ENCODE measurements at places on chromosomes 5 and 9.

GRCh38 chr5:36796155-36796554 is 80.4 kb upstream of the NIPBL start:
- DNase-seq = no peak

DNA sequence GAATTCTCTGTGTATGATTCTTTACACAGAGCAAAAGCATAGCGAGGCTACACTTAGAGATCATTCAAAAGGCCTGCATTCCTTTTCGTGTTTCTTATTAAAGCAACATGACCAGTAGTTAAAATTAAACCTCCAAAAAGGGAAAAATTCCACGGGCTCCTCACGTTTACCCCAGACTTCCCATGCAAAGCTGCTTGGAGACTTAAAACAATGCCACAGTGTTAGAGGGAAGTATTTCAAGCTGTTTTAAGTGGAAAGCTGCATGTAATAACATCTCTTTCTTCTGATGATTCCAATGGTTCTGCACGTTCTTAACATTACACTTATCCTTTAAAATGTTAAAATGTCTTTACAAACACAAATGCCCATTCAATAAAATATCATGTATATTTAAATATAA is 405.2 kb downstream of the SEMA5A start:
- DNase-seq = no peak

- no peak for DNase-seq
Observed at GRCh38 chr5:177552839-177553455, 1.4 kb downstream of the FAM193B start.

- DNase-seq = no peak
Observed at GRCh38 chr9:128642675-128643245, 13.9 kb downstream of the DYNC2I2 start.

GRCh38 chr9:83986765-83987401 is 6.3 kb downstream of the RMI1 start:
- no peak for DNase-seq

DNA sequence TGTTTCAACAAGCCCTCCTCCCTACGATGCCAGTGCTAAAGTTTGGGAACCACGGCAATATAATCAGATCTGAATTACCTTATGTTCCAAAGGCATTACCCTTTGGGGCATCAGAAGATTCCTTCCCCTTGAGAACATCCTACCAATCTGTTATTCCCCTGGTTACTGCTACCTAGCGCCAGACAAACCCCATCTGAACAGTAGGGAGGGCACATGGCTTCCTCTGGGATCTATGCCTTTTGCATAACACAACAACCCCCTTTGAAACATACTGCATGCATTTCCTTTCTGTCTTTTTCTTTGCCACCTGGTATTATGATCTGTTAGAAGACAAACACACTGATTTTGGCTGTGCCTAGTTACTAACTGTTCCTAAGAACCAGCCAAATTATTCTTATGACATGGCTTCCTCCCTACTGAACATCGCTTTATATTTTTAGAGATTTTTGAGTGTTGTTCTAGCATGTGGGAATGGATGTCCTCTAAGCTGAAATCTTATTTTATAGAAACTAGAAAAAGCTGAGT is 103.9 kb upstream of the DAPK1 start:
- no peak for DNase-seq

DNA sequence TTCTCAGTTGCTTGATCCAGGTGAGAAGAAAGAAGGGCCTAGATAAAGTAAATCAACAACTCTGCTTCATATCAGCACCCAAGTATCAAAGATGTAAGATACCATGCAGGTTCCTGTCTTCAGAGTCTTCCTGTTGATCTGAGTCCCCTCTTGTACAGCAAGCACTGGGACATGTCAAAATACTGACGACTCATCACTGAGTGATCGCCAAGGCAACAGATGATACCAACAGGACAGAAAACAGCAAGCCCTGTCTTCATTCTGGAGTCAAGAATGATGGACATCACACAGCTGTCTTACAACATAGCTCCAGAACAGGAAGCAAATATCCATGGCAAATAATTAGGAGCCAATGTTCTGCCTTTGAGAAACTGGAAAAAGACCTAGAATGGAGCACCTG is 83.7 kb downstream of the TARS1 start:
- no peak for DNase-seq

GRCh38 chr9:35882263-35882848 is 12.2 kb upstream of the OR13J1 start:
- DNase-seq = peak; percentile 76

DNA sequence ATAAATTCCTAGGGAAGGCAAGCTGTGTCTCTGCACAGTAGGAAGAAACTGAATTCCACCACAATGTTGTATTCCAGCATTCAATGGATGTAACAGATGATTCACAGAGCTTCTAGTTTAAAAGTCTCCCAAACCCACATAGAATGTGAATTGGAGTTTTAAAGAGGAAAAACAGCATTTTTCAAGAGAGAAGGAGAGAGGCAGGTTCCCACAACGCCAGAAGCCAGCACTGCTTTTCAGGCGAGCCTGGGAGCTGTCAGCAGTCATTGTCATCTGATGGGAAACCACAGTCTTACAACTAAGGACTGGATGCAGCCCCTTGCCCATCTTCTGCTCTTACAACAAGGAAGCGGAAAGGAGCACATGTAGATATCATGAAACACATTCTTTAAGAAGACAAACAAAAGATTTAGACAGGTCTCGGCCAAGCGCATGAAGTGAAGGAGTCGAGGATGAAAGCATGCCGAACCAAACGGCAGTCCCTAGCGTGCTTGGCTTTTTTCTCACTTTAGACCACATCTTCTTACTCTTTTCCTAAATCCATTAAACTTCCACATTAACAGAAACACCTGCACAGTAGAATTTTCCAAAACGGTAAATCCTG is 638 bp downstream of the DIRAS2 start:
- no peak for DNase-seq

DNA sequence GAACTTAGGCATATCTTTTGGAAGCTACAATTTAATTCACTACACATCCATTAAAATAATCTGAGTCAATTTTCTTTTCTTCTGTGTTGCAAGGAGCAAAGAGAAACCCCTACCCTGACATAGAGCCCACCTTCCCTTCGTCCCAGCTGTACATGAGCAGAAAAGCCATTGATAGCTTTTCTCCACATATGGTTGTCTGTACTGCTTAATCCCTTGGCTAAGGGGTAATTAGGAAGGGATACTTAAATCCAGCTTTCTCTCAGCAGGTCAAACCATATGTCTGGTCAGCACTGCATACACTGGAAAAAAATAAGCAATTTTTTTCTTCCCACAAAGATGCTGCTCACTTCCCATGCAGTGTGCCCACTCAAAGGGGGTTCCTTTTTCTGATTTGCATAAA is 94.7 kb upstream of the RAD23B start:
- DNase-seq = no peak

DNA sequence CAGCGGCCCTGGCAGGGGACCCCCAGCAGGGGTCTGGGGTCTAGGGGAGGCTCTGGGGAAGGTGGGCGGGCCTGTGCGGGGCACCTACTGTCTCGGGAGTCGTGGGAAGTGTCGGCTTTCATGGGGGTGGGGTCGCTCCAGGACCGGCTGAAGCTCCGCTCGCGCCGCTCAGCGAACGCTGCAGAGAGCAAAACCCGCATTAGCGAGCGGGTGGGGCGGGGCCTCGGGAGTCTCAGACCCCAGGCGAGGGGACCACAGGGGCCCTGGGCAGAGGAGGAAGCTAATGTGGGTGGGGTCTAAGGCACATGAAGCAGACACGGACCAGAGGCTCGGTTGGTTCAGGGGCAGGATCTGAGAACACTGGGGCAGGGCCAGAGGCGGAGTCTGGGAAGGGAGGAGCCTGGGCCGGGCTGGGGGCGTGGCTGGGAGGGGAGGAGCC is 5.5 kb downstream of the NSMF start:
- peak; percentile 59 for DNase-seq

- DNase-seq = no peak
Observed at GRCh38 chr9:71820403-71820921, 52.1 kb upstream of the CEMIP2 start.

DNA sequence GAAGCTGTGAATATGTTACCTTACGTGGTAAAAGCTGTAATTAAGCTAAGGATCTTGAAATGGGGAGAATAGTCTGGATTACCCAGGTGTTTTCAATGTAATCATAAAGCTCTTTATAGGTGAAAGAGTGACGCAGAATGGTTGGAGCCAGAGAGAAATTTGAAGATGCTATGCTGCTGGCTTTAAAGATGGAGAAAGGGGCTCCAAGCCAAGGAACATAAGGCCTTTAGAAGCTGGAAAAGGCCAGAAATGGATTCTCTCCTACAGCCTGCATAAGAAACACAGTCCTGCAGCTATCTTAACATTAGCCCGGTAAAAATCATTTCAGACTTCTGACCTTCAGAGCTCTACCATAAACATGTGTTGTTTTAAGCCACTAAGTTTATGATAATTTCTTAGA is 243.3 kb upstream of the VLDLR start:
- no peak for DNase-seq

- no peak for DNase-seq
Observed at GRCh38 chr5:159206368-159206767, 3.0 kb downstream of the RNF145 start.

DNA sequence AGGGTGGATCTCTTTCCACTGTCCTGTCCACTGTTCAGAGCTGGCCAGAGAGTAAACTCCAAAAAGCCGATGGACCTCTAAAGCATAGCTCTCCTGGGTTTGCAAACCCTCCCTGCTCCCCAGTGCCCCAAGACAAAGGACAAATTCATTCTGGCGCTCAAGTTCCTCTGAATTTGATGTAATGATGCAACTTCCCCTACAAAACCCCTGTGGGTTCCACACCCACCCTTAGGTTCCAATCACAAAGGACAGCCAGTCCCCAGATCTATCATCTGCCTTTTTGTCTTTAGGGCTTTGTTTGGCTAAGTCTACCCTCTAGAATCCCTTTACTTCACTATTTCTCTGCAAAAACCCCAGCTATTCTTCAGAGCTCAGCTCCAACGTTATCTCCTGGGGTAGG is 57.4 kb upstream of the SLC25A51 start:
- no peak for DNase-seq

DNA sequence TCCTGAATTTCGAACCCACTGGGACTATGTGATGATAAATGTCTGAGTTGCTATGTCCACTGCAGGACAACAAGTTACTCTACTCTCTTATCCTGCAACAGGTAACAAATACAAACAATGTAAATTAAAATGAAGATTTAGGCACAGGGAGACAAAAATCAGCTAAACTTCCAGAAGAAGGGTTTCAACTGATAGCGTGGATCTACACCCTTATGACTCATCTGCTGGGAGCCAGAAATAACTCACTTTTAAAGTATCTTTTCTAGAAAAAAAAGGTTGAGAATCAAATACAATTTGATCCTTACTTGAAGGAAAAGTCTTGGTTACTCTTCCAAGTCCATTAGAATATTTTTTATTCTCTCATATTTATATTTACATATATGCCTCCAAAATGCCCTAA is 21.4 kb downstream of the PJA2 start:
- DNase-seq = no peak

GRCh38 chr5:173035904-173036707 is 20.0 kb upstream of the CREBRF start:
- DNase-seq = no peak

- no peak for DNase-seq
Observed at GRCh38 chr9:36213989-36214388, 23.3 kb downstream of the CLTA start.

DNA sequence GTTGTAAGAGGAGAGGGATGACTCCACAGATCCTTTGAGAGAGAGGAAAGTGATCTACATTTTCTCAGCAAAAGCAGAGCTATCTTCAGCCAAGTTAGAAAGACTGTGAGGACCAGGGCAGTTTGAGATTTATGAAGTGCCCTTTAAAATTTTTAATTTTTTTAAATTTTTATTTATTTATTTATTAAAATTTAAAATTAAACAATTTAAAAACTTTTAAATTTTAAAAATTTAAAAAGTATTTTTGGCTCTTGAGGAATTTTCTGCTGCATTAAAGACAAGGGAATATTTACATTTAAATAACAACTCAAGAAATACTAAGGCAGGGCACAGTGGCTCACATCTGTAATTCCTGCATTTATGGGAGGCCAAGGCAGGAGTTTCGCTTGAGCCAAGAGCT is 30.4 kb upstream of the OCLN start:
- DNase-seq = no peak

- DNase-seq = no peak
Observed at GRCh38 chr9:37210737-37211523, 90.6 kb downstream of the ZCCHC7 start.

- DNase-seq = no peak
Observed at GRCh38 chr9:116870566-116870965, 183.5 kb downstream of the TRIM32 start.

GRCh38 chr5:158451203-158451992 is 592.5 kb upstream of the CLINT1 start:
- no peak for DNase-seq

DNA sequence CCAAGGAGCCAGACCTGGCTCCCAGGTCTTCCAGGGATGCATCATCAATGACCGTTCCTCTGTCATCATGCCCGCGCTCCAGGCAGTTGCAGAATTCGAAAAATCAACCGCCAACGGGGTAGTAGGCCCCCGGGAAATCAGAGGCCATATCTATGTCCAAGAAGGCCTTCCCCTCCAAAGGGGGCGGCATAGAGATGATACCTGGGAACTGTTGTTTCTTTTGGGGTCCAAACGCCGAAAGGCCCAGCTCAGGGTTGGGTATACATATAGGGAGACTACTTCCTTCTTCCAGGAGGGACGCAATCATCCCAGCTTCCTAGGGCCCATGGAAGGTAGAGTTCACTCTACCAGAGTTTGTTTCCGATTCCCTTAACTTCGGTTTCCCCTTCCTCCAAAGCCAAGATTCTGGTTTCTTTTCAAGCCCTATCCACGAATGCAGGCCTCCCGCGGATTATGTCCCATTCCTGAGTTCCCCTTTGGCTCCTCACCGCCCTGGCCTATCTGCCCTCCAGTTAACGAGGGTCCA is 754 bp downstream of the DCAF12 start:
- no peak for DNase-seq

DNA sequence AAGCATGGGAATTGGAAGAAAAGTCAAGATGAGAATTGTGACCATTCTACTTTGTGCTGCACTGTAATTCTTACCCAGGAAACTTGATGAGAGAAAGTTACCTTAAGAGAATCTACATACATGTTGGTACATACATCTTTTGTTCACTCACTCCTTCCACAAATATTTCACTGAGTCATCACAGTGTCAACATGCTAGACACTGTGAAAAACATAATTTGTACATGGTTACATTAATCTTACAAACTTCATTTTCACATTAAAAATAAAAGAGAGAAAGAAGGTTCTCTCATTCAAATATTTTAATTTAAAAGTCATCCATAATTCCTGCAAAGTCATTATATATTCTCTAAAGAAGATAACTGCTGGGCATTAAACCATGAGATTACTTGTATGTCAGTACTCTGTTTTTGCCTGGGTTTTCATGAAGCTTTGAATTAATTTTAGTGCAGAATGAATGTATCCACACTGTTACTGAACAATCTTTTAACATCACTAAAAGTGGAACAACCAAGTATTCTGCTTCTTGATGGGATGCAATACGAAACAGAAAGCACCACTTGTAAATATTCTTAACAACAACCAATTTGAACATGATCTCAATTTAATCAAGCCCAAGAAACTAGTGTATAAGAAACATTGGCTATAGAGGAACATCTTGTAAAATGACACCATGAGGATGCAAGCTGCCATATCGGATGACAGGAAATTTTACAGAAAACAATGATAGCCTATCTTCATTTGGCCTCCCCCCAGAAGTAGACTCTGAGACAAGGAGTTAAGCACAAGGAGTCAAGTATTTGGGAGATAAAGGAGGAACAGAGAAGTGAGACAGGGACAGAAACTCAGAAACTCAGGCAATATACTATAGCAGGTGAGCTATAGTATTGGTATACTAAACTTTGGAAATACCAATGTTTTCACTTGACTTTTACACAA is 28.4 kb downstream of the ERP44 start:
- no peak for DNase-seq

- no peak for DNase-seq
Observed at GRCh38 chr9:127943011-127943662, 5.5 kb upstream of the DPM2 start.

GRCh38 chr5:73451224-73452130 is 2.9 kb upstream of the FOXD1 start:
- peak; percentile 54 for DNase-seq
